ENCODE measurements at places on chromosomes 3 and 15. TPM values are rescaled to one million over a fixed set of nuclear protein-coding genes. Genes with fewer than 3 reads are reported as not detected.

The CLDN16 gene
- polyA plus RNA-seq, result 51.5 TPM

DNA sequence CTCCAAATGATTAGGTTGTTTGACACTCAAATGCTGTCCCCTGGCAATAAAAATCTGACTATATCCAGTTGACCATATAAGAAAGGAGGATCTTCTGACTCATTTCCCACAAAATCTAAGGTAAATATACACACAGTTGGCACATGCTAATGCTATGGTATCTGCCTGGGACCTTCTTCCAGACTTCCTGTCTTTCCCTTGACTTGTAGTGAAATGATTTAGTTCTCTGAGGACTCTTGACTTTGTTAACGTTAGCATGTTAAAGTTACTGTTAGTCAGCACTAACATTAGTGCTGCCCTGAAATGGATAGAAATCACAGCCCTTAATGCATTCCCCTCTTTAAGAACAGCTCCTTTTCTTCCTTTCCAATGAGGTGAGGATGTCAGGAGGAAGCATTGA lies 124.3 kb upstream of the LSAMP start:
- no peak for DNase-seq

- no peak for DNase-seq
Observed at GRCh38 chr15:41746802-41747201, 27.5 kb upstream of the MAPKBP1 start.

GRCh38 chr3:58041826-58042324 lies 33.7 kb downstream of the FLNB start:
- no peak for DNase-seq

DNA sequence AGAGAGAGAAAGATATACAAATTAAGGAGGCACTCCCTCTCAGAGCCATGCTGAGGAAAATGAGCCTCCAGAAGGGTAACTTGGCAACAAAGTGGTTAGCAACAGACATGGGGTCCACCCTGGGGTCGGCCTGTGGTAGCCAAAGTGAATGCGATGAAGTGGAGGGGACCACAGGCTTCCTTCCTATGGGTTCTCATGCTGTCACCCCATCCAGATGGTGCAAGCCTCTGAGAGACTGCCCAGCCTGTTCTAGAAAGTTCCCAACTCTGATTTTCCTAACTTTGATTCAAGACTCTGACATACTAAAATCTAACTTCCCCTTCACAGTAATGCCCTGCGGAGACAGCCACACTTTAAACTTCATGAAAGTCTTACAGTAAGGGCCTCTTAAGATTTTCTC lies 18.2 kb upstream of the LACTB start:
- no peak for DNase-seq
